NCI-H1930 (cell line): ENCODE measurements at places on chromosomes 1 and 21.

GRCh38 chr1:146036241-146036964 lies 14.9 kb upstream of the HJV start:
- no peak for DNase-seq

DNA sequence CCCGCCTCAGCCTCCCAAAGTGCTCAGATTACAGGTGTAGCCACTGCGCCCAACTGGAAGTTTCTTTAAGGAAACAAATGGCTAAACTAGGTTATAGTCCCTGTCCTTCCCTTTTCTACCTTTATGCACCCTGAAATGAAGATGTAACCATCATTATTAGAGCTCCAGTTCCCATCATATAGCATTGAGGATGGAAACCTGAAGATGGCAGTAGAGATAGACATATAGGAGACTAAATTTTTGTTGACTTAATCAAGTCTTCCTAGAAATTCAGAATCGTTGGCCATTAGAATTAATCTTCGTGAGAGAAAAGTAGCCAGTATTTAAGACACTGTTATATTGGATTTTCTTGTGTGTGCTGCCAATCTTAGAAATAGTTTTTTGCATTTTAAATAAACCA lies 1016.3 kb upstream of the NCAM2 start:
- no peak for DNase-seq

- DNase-seq: no peak
These were observed 39.3 kb upstream of the LRRC7 start for GRCh38 chr1:69528376-69528775.

GRCh38 chr1:40094466-40095110 lies 2.5 kb downstream of the PPT1 start:
- no peak for DNase-seq

DNA sequence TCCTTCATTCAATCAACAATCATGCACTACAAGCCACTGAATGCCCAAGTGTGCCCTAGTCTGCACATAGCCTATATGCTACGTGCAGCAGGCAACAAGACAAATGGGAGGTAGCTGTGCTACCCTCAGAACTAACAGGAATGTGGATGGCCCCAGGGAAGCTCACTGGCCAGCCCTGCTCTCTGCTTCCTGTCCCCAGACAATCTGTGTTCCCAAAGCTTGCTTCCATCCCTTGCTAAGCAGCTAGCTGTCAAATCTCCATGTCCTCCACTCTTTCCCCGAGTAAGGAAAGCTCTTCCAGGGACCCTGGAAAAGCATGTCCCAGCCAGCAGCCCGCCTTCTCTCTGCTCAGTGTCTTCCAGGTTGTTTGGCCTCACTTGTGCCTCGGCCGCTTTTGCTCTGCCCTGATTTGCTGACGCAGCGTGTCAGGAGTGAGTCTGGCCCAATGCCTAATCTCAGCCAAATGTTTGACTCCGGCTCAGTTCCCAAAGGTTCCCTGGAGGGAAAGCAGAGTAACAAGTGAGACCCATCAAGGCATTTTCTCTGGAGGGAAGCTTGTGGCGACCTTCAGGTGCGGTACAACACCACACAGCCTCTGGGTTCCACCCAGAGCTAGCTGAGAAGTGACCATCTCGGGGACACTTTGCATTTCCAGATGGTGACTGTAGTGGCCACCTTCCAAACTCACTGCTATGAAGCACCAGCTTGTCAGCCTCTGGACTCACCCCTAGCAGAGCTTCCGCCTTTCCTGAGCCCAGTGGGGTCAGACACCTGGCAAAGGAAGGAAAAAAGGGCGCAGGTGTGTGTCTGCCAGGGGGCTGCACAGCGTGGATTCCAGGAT lies 243.4 kb downstream of the RHOU start:
- no peak for DNase-seq

- no peak for DNase-seq
These were observed 9.5 kb downstream of the FCER1A start for GRCh38 chr1:159311679-159312078.

- DNase-seq: no peak
These were observed 14.6 kb downstream of the PYCR2 start for GRCh38 chr1:225909477-225909876.

GRCh38 chr1:8113262-8114220 lies 87.4 kb upstream of the ERRFI1 start:
- no peak for DNase-seq
